NCI-H2029 (cell line): ENCODE measurements at places on chromosomes 6 and 20.

DNA sequence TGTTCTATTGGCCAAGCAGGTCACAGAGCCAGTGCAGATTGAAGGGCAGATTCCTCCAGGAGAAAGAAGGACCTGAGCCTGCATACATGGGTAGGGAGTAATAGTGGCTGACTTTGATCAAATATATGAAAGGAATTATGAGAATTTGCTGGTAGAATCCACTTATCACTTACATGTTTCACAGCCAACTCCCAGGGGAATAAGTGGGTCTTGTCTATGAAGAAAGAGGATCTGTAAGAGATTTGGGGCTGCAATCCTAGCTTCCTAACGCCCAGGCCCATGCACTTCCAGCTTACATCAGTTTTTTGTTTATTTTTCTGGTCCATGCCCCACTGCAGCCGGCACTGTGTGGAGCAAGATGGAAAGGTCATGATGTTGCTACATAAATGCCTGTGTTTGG lies 107.9 kb upstream of the SYNDIG1 start:
- no peak for DNase-seq

- DNase-seq, result peak; percentile 99
Measured at GRCh38 chr6:16128759-16129622, at the start of gene MYLIP. Gene MYLIP (plus strand): TSS chr6:16129086. CDS start chr6:16129323, 237 bp downstream.

DNA sequence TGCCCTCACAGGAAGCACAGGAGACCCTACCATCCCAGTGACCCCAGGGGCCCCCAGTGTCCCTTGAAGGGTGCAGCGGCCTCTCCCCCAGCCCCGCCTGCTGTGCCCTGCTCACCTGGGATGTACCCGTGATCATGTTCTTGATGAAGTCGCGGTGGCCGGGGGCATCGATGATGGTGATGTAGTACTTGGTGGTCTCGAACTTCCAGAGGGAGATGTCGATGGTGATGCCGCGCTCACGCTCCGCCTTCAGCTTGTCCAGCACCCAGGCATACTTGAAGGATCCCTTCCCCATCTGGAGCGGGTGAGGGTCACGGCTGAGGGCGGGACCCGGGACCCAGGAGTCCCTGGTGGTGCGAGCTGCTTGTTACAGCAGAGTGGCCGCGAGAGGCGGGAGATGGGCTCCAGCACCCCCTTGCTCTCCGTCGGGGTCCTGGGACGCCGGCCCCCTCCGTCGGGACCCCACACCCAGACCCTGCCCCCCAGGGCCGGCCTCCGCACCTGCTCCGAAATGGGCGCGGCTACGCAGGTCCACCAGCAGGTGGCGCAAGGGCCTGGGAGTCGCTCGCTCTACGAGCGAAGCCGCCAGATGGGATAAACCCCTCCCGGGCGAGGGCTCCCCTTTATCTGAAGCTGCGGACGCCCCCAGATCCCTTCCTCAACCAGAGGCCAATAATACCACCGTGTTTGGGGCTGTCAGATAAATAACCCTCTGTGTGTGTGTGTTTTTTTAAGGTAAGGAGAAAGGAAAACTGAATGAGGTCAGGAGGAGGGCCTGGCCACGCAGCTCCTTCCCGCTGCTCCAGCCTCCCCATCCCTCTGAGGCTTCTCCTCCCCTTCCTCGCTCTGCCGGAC lies 2.9 kb downstream of the EEF1A2 start:
- DNase-seq, result peak; percentile 16

DNA sequence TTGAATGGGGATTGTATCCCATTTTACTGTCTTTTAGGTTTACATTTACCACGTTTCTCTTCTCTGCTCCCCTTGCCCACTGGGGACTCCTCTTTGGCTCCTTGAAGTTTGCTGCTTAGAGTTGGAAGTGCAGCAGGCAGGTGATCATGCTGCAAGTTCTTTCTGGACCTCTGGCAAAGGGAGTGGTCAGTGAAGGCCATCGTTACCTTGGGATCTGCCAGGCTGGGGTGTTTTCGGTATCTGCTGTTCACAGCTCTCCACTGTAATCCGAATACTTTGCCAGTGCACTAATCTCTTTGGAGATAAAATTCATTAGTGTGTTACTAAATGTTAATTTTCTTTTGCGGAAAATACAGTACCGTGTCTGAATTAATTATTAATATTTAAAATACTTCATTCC lies 9.1 kb upstream of the EFCAB8 start:
- DNase-seq, result no peak

DNA sequence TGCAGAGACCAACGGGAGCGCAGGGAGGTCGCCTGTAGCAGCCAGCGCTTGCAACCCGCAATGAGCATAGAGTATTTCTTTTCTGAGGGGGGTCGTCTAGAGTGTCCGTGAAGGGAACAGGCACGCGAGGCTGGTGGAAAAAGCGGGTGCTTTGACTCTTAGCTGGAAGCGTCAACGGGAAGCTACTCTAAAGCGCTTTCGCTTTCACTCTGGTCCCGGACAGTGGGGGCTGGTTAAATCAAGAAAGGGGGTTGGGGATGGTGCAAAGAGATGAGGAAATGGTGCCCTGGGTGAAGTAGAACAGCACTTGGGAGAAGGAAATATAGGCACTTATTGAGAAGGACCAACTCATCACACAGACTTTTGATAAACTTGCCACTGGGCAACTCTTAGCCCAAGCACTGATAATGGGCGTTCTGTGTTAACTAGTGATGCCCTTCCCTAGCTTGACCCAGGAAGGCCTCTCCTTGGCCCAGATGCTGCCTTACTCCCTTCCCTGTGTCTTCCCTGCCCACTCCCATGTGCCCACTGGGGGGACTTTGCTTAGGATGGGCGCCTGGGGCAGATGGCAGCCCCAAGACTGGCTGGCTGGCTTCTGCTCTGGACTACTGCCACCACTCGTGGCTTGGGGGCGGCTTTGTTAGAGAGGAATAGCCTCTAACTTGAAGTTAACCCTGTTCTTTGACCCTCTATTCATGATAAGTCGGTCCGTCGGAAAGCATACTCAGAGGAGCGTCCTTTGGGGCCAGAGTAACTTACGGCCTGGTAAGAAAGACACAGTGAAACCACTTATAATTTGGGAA lies 585 bp downstream of the PSMB9 start:
- peak; percentile 18 for DNase-seq

GRCh38 chr6:50076431-50076830 lies 26.7 kb upstream of the DEFB112 start:
- DNase-seq, result no peak

- DNase-seq, result no peak
Measured at GRCh38 chr20:64212755-64213154, 42.8 kb upstream of the PCMTD2 start.

DNA sequence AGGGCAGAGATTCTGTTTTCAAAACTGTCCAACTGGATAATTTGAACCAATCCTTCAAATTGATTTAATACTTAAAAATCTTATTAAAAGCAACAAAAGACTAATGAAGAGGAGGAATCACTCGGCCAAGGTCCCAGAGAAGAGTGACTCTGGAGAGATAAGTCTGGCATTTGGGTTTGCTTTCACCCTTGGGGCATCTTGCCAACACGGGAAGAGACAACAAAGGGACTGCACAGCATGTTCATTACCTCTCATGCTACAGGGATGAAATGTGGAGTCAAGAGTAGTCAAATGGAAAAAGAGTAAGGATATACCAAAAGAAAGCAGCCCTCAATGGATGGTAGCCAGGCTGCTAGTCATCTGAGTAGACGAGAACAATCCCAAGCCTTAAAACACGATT lies 68.2 kb downstream of the KHDRBS2 start:
- no peak for DNase-seq

GRCh38 chr6:109446072-109446471 lies 5.5 kb downstream of the SMPD2 start:
- DNase-seq, result no peak

GRCh38 chr6:12962987-12963386 lies 246.4 kb downstream of the PHACTR1 start:
- no peak for DNase-seq

DNA sequence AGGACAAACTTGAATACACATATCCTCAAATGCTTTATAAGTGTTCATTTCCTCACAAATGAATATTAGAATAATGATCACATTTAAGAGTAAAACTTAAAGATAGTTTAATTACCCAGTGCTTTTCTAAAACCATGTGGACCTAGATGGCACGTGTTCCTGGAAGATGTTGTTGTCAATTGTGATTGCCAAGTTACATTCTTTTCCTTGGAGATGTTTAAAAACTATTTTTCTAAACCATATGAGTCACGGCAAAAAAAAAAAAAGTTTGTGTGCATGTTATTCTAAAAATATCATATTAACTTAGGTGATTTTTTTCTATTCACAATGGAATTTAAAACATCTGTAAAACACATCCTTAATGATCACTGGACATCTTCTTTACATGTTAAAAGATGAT lies 51.1 kb downstream of the RCAN2 start:
- DNase-seq, result no peak

GRCh38 chr6:55888917-55889316 lies 13.5 kb upstream of the BMP5 start:
- DNase-seq, result no peak

- DNase-seq, result no peak
Measured at GRCh38 chr6:36692220-36692619, 5.4 kb upstream of the RAB44 start.

GRCh38 chr6:91127752-91128151 lies 540.9 kb upstream of the MAP3K7 start:
- DNase-seq, result no peak

DNA sequence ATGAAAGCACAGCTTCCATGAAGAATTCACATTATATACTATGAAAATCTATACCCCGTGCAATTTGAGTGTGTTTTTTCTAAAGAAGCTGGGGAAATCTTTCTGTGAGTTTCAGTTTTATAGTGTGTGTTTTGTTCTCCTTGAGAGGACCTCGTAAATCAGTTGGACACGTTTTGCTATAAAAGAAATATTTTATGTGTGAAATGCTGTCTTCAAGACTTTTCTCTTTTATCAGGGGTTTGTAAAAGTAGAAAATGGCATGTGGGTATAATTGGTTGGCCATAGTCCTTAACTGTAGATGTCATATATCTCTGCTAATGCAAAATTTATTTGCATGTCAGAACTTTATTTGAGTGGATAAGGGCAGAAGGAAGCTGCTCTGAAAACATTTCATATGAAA lies 186.2 kb downstream of the CDH4 start:
- no peak for DNase-seq

- DNase-seq, result no peak
Measured at GRCh38 chr6:163863565-163863964, 449.0 kb downstream of the QKI start.

DNA sequence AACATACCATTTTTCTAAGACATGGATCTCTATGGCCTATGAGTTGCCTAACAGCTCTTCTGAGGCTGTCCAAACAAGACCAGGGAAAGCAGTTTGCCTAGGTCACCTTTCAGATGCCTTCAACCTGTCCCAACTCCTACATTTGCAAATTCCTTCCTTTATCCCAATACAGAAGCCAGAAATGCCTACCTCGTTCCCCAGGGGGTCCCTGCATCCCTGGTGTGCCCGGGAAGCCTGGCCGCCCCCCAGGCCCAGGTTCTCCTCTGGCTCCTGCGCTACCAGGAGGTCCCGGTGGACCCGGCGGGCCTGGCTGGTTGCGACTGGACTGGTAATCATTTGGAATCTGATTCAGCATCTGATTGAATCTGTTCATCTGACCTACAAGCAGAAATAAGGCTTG lies 115.9 kb downstream of the COL12A1 start:
- DNase-seq, result no peak

GRCh38 chr6:72616406-72617015 lies 5.4 kb upstream of the KCNQ5 start:
- DNase-seq, result no peak

GRCh38 chr6:137254966-137255365 lies 35.8 kb upstream of the IFNGR1 start:
- no peak for DNase-seq

DNA sequence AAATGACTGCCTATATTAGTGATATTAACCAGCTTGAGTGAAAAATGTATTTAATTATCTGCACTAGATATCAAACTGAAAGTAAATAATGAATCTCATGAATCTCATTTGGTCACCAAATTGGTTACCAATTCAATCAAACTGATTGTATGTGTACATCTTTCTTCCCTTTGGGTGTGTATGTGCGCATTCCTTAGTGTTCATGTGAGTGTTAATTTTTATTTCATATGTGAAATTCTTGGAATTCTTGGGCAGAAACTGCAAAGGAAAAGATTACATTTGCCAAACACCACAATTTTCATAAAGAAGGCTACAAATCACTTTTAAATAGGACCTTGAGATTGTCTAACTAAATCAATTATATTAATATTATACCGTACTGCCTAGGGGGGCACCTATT lies 648.4 kb upstream of the MARCKS start:
- no peak for DNase-seq

DNA sequence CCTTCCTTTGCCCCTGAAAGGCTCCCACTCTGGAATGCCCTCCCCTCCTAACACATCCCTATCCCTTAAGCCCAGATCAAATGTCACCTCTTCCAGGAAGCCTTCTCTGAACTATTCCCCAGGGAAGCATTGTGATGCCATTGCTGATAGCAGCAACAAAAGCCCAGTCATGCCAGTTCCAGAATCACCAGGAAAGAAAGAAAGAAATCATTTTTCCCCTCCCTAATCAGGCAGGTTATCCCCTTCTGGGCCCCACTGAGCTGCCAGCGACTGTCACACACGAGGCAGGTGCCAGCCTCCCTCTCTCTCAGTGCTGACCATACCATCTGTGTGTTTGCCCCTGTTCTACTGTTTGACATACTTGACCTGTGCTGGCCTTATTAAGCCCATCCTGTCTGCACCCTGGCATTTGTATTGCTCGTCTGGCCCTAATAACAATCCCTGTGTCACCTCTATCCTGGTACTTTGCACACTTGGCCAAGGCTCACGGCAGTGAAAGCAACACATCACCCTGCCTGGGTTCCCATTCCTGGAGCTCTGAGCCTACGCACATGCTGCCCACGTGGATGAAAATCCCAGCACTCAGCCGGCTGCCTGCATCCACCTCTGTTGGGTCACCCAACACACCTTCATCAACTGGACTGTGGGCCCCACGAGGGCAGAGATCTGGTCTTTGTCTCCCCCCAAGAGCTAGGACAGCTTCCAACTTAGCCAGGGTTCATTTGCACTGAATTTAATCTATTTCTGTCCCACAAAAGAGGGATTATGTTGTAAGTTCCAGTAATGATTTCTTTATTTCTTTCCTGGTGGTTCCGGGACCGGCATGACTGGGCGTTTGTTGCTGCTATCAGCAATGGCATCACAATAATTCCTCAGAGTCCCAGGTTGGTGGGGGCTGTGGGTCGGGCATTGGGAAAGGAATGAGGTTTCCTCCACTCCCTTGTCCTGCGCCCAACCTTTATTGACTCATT lies 5.3 kb upstream of the BPIFB1 start:
- no peak for DNase-seq

DNA sequence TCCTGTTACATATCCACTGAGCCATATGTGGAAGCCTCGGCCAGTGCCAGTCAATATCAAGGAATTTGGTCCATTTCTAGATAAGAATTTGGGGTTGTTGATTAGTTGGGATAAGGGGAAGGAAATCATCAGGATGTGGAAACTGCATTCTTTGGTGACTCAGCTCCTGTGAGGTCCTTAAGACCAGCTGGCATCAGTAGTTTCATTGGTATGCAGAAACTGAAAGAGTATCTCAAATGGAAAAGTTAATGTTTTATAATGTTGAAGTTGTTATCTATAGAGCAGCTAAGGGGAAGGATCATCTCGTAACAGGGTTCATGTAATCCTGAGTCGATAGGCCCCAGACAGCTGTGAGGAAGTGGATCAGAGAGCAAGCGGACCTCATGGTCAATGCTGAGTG lies 87.9 kb upstream of the PRND start:
- DNase-seq, result no peak
